Pancreas (tissue), 10 donors: ENCODE measurements at places on chromosomes 16 and 17. TPM values are rescaled to one million over a fixed set of nuclear protein-coding genes. Genes with fewer than 3 reads are reported as not detected.
A peak's percentile ranks its signal among the peaks of the same experiment; 100 is the strongest.

DNA sequence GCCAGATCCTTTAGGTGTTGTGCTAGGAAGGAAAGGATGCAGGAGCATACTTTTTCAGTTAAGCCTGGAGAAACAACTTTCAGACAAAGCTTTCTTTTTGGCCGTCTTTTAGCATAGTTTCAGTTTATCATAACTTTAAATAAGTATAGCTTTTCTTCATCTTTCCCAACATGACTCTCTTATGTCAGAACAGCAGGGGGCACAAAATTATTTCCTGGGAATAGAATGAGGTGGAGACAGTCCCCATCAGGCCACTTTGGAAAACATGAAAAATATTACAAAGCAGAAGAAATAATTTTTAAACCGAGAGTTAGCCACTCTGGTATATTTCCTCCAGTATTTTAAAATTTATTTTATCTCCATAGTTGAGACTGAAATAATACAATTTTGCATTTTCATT is 387.6 kb downstream of the HAPSTR1 start:
- no peak for DNase-seq

- peak; percentile 27 for DNase-seq
Measured at GRCh38 chr17:77744066-77744988, 214.2 kb upstream of the TNRC6C start.

DNA sequence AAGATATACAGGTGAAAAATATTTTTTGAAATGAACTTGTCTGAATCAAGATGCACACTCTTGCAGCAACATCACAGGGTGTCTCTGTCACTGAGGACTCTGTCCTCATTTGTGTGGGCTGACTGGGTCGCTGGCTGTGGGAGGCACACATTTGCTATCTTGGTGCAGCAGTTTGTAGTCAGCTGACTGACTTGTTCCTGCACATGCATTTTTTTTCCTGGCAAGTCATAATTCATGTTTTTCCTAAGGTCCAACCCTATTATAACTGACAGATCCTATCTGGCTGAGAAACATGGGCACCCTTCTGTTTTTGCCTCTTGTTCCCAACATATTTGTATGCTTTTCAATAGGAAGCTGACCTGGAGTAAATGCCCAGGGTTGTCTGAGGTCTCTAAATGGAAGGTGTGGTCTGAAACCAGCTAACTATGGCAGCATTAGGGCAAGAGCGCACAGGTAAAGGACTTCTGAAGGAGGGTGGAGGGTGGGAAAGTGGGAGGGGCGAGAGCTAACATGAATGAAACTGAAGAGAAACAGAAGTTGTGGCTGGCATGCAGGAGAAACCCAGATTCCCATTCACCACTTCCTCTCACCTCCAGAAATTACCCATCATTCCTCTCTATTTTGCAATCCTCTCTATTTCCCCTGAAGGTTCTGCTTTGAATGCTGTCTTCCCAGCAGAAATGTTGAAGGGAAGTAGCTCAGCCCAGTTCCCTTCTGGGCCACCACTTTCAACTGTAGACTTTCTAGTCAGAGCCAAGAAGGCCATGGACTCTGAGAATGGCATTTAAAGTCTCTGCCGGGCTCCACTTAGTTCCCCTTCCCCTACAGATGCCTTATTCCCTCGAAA is 166.1 kb downstream of the PRKCA start:
- peak; percentile 25 for DNase-seq

GRCh38 chr17:60169921-60170817 is 20.4 kb downstream of the CA4 start:
- DNase-seq = no peak

- no peak for DNase-seq
Measured at GRCh38 chr17:14739656-14740431, 439.0 kb downstream of the HS3ST3B1 start.

Gene KRT12
- not detected for total RNA-seq

Gene PRR29
- 0.22 TPM for total RNA-seq

Gene PROCA1
- 0.34 TPM for total RNA-seq

Gene PITPNC1
- 26.7 TPM for total RNA-seq

GRCh38 chr17:75808905-75809621 is 24.5 kb downstream of the UNK start:
- DNase-seq = peak; percentile 49

DNA sequence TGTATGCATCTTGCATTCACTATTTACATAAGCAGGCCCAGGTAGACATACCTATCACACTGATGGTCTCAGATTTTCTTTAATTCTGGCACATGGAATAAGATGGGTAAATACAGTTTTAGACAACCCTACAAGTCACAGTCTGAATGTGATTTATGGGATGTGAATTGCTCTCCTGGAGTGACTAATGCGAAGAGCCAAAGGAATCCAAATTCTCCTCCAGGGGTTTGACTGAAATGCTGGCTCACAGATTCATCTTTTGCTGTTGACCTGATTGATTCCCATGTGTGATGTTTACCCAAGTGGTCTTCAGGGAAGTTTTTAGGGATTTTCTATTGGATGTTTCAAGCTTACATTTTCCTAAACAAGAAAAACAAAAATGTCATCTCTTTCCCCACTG is 277.9 kb upstream of the MON1B start:
- DNase-seq = no peak

DNA sequence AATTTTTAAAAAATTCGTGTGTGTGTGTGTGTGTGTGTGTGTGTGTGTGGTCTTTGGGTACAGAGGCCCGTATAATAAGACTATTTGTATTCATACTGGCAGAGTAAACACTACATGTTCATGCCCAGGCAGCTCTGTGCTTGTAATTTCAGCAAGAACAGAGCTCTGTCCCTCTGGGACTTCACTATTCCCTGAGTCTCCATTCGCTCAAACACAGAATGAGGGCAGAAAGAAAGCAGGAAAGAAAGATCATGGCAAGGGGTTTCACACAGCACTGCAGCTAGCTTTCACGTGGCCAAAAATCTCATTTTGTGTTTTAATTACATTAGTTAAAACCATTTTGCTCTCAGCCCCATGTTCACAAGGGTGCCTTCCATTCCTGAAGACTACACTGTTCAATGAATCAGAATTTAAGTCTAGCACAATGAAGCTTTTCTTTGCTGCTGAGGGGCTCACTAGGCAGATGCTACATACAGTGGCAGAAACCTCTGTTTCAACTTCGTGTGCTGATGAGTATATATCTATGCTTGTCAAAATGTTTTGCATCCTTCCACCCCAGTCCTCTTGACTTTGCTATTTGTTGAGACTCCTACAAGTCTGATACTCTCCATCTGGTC is 198.4 kb upstream of the C17orf78 start:
- no peak for DNase-seq

DNA sequence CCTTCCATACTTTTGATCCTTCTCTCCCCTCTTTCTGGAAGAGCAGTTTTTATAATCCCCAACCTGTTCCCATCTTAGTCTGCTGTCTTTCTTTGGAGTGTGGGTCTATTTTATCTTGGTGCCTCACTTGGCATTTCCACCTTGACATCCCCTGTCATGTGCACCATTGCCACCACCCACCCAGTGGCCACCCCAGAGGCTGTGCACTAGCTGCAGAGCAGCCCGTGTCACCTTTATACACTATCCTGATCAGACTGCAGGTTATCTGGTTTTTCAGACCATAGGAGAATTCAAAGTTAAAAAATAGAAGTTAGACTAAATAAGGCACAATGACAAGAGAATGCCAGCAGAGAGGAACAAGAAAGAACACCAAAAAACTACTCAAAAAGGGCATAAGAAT is 43.8 kb downstream of the TANGO6 start:
- DNase-seq = no peak

DNA sequence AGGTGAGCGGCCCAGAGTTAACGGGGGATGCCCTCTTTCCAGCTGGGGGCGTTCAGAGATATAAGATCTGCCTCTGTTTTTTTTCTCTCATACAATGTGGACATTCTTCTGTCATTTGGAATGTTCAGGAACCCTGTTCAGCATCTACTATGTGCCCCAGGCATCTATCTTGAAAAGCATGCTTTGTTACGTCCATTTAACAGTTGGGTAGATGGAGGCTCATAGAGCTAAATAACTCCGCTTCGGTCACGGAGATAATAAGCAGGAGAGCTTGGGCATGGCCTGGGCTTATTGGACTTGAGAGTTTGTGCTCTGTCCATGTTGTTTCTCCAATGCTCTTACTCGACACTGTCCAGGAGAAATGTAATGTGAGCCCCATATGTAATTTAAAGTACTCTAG is 6.1 kb downstream of the DHODH start:
- DNase-seq = no peak

Gene KRTAP3-1
- not detected for total RNA-seq

GRCh38 chr17:79992649-79993389 is 42.9 kb downstream of the TBC1D16 start:
- no peak for DNase-seq

- DNase-seq = no peak
Measured at GRCh38 chr16:27945233-27945973, 118.1 kb downstream of the GSG1L start.

Gene NLE1
- total RNA-seq = 13.1 TPM

Gene PRAC1
- total RNA-seq = not detected

Gene DNAJA3
- total RNA-seq = 26.5 TPM

- DNase-seq = no peak
Measured at GRCh38 chr16:78421181-78421708, 321.8 kb downstream of the WWOX start.

- no peak for DNase-seq
Measured at GRCh38 chr16:76653390-76654026, 376.3 kb downstream of the CNTNAP4 start.

- no peak for DNase-seq
Measured at GRCh38 chr16:19119564-19119963, 5.8 kb downstream of the ITPRIPL2 start.

GRCh38 chr17:30823421-30823820 is 1.1 kb downstream of the CRLF3 start:
- DNase-seq = no peak

Gene RAB26
- 20.4 TPM for total RNA-seq

DNA sequence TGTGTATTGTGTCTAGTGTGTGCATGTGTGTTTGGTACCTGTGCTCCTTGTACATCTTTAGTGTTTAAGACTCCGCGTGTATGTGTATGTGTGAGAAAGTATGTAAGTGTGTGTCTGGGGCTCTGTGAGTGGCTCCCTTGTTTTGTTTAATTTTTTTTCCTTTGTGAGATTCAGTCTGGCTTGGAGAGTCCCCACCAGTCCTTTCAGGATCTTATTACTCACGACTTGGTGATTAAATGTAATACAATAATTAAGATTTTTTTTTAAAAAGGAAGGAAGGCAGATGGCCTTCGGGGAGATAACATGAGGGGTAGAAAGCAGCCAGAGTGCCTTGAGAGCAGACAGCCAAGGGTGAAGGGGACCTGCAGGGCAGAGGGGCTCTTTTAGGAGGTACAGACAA is 33.9 kb downstream of the FZD2 start:
- DNase-seq = no peak

DNA sequence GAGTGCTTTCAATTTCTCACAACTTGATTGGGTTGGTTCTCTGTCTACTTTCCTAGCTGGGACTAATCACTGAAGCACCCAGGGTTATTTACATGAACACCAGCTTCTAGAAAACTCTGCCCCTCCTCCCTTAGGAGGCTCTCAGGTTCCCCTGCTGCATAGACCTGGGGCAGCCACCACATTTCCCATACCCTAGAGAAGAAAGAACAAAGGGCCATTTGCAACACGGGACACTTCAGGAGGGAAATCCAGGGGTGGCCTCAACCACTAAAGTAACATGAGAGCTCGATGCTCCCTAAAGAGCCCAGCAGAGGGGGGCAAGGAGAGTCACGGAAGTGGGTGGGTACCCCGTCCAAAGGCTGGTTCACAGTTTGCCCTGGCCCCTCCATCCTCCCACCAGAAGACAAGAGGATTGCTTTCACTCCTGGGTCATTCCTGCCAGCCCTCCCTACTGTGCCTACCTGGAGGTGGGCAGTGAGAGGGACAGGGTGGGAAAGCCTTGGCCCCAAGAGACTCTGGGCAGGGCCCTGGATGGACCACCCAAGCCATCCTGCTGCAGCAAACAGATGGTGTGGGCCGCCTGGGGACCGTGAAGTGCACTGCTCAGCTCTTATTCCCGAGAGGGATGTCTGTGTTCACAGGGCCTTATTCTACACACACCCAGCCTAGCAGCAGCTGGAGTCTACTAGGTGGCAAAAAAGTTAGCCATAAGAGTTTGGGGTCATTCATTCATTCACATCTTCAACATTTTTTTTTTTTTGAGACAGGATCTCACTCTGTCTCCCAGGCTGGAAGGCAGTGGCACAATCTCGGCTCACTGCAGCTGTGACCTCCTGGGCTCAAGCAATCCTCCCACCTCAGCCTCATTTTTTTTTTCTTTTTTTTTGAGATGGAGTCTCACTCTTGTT is 392.1 kb downstream of the SOX9 start:
- DNase-seq = no peak

DNA sequence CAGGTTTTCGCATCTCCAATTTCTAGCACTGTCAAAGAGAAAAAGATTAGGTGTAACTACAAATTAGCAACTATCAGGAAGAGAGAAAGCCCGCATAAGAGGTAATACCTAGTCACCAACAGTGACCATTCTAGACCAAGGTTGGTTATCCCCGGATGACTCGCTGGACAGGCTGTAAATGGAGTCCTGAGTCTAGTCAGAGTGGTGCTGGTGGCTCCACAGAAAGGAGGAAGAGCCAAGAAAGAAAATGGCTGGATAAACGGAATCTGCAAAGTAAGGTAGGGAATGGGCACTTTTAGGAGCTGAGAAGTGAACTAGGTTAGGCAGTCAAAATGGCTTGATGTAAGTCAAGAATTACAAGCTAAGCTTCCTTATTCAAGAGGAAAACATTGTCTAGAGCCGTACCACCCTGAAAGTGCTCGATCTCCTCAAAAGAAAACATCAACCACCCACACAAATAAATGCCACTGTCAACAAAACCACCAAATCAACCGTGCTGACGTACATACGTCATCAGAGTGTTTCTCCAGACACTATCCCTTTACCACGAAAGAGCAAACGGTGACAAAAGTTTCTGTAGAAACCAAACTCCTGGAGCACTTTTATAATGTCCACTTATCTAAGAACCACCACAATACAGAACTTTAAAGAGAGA is 2.2 kb downstream of the GSPT1 start:
- DNase-seq = no peak

DNA sequence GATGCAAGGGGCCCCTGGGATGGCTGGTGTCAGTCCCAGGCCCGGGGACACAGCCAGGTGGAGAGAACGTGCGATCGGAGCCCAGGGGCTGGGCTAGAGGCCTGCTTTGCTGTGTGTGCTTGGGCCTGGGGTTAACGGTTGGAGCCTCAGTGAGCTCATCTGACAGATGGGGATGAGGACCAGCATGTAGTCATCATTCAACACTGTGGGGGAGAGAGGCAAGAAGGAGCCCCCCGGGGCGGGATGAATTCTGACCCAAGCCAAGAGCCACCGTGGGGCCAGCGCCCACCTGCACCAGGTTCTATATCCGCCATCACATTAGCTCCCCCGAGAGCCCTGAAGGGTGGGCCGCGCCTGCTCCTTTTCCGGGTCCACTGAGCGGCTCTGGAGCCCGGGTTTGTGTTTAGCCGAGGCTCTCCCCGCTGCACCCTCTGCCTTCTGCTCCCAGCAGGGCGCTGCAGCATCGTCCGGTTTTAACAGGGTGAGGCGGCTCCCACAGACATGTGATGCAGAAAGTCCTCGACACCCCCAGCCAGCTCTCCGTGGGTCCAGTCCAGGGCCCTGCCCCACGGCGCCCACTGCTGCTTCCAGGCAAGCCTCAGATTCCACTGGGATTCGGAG is 365.7 kb downstream of the SEC14L1 start:
- DNase-seq = no peak

- peak; percentile 69 for DNase-seq
Measured at GRCh38 chr17:3965118-3965800, 1.0 kb upstream of the ATP2A3 start.

Gene CPHXL2
- total RNA-seq = not detected

Gene ALDH3A2
- 54.8 TPM for total RNA-seq
